ENCODE measurements at places on chromosomes 4 and X.

DNA sequence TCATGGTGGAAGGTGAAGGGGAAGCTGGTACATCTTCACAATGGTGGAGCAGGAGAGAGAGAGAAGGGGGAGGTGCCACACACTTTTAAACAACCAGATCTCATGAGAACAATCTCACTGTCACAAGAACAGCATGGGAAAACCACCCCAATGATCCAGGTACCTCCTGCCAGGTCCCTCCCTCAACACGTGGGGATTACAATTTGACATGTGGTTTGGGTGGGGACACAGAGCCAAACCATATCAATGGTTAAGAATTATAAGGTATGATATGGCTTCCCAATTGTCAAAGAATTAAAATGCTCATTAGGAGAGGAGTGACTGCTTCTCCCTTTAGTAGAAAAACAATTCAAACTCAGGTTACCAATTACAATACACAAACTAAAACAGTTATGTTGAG lies 143.3 kb downstream of the PDLIM5 start:
- no peak for DNase-seq

- DNase-seq, result no peak
These were observed 150.1 kb downstream of the NAA11 start for GRCh38 chr4:79175716-79176115.

DNA sequence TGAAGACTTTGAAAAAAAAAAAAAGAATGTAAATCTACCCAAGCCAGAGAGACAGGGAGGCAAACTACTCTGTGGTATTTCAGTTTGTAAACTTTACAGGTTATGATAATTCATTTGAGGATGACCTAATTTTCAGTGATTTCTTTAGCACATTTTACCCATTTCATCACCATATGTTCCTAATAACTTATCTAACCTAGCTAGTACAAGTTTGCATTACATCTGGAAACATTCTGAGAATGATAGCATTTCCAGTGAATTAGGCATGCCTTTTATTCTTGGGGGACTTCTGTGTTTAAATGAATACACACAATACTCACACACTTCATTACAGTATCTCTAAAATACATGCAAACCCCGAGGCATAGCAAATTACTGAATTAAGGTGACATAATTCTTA lies 1055.5 kb downstream of the PCDH18 start:
- DNase-seq, result no peak

DNA sequence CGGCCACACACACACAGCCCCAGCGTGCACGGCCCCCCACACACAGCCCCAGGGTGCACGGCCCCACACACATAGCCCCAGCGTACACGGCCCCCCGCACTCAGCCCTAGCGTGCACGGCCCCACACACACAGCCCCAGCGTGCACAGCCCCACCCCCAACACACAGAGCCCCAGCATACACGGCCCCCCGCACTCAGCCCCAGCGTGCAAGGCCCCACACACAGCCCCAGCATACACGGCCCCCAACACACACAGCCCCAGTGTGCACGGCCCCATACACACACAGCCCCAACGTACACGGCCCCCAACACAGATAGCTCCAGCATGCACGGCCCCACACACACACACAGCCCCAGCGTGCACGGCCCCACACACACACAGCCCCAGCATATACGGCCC lies 17.6 kb downstream of the GAK start:
- no peak for DNase-seq

DNA sequence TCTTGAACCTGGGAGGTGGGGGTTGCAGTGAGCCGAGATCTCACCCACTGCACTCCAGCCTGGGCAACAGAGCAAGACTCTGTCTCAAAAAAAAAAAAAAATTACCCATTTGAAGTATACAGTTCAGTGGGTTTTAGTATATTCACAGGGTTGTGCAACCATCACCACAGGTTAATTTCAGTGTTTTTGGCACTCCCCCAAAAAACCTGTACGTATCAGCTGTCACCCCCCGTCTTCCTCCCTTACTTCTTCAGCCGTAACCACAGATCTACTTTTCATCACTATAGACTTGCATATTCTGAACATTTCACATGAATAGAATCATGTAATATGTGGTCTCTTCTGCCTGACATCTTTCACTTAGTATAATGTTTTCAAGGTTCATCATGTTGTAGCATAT lies 11.7 kb upstream of the PTTG2 start:
- no peak for DNase-seq

GRCh38 chr4:8359193-8359592 lies 81.3 kb downstream of the ACOX3 start:
- no peak for DNase-seq

- DNase-seq, result no peak
These were observed 50.7 kb downstream of the PLAC1 start for GRCh38 chrX:134607523-134607922.

GRCh38 chr4:89661173-89661899 lies 175.6 kb downstream of the SNCA start:
- no peak for DNase-seq

DNA sequence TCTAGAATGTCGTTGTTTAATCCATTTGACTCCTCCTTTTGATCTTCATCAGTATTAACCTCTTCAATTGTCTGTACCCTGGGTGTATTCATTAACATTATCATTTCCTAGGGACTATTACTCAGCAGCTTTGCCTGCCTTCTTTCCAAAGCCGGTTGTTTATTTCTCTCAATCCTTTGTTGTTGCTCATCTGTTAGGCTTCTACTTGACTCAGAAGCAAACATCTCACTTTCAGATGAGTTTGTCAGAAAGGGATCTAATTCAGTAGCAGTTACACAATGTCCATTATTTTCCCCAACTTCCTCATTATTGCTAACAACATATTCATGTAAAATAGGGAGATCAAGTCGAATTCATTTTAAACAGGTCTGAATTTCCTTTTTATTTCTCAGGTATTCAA lies 22.1 kb upstream of the HSD17B10 start:
- DNase-seq, result no peak

DNA sequence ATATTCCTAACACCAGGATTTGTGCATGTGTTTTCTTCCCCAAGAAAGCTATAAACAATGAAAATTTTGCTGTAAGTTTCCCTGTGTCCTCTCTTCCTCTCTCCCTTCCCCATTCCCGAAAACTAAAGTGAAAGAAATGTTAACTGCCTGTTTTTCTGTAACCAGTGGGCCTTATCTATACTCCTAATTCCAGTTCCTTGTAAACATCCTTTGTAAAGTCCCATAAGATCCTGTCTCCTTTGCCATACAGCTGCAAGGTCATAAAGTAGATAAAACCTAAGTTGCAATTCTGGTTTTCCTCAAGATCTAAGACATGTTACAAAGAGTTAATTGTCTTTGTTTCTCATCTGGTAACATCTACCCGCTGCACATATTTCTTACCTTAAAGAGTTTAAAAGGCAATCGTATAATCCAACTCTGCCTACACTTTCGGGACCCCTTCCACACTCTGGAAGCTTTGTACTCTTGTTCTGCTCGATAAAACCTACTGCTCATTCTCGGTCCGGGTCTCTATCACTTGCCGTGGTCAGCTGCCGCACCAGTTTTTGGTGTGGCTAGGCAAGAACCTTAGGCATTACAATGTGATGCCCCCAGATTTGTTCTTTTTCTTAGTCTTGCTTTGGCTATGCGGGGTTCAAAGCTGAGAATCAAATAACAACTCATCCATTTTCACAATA lies 20.5 kb downstream of the UGT2B7 start:
- no peak for DNase-seq

- DNase-seq, result no peak
These were observed 736.7 kb upstream of the INTU start for GRCh38 chr4:126895988-126896570.

DNA sequence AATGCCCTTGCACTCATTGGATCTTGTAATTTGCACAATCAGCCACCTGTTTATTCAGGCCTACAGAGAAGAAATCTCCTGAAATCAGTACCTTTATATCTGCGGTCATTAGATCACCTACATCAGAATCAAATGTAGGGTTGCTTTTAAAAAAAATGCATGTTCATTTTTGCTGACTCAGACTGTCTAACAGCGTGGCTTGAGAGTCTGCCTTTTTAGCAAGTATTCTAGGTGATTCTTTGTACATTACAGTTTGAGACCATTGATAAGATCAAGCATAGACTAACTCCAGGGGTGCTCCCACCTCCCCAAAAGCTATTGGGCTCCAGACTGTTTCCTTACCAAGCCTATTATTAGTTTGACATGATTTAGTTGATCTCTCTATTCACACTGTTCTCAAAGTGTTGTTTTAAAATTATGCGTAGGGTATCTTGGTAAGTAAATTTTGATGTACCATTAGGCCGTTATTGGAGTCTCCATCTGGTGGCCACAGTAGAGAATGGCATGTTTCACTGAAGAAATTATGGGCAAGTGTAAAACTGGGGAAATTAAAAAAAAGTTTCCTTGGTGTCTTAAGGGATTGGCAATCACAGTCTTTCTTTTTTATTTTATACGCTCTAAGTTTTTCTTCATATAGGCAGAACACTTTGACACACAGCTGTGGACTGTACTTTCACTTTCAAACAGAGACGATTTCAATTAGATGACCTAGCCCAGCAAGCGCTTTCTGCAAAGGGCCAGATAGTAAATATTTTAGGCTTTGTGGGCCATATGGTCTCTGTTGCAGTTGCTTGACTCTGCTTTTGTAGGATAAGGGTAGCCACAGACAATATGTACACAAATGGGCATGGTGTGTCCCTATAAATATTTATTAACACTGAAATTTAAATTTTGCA lies 33.7 kb upstream of the MSL3 start:
- no peak for DNase-seq

- no peak for DNase-seq
These were observed 33.3 kb upstream of the PROM1 start for GRCh38 chr4:16117164-16117563.

GRCh38 chr4:72827968-72828367 lies 241.5 kb downstream of the COX18 start:
- no peak for DNase-seq

DNA sequence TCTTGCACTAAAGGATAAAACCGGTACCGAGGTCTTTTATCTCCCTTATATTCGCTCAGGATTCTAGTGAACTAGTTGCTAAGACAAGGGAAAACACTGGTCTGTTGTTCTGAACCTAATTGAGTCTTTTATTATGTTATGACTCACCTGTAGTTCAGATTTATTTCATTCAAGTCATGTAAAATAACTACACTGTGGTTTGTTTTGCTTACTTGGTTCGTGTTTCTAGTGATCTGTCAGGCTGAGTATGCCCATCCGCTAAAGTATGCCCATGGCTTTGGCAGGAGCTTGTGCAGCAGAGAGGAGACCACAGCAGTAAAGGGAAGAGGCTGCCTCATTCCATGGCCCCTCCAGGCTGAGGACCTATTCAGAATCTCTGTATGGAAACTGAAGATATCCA lies 126.1 kb downstream of the AFF1 start:
- DNase-seq, result no peak

DNA sequence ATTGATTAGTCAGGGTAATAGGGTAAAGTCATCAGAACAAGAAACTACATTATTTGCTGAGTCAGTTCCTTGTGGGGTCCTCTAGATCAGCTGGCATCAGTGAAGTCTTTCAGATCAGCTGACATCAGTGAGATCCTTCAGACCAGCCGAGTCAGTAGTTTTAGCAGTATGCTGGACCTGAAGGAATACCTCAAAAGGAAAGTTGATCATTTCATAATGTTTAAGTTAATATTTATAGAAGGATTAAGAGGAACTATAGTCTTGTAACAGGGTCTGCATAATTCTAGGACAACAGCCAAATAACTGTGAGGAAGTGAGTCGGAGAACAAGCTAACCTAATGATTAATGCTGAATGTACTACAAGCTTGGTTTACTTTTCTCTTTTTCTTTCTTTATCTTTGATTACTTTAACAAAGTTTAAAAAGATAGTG lies 958 bp upstream of the UGT2B7 start:
- no peak for DNase-seq

- no peak for DNase-seq
These were observed 29.9 kb downstream of the C4orf51 start for GRCh38 chr4:145709843-145710242.

- DNase-seq, result no peak
These were observed 340.2 kb upstream of the DKK2 start for GRCh38 chr4:107376293-107376692.

DNA sequence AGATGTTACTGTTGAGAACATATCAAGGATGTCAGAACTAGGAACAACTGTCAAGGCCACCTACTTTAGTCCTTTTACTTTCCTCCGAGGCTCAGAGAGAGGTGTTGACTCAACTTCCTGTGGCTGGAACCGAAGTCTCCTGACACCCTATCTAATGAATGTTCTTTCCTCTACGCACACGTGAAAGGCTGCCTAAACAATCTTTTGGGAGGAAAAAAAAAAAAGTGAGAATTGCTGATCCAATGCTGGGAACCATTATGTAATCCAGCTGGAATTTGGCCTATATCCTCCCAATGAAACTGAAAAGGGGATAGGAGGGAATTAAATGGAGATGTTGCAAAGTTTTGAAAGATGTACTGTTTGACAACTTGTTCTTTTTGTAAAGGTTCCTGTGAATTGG lies 8.3 kb upstream of the MAP7D3 start:
- no peak for DNase-seq

- no peak for DNase-seq
These were observed 18.5 kb upstream of the DCAF4L1 start for GRCh38 chr4:41963105-41963504.

GRCh38 chr4:168928346-168928745 lies 81.7 kb downstream of the CBR4 start:
- DNase-seq, result no peak

GRCh38 chr4:98539299-98539698 lies 119.1 kb downstream of the TSPAN5 start:
- no peak for DNase-seq

GRCh38 chr4:101222156-101222845 lies 125.0 kb downstream of the PPP3CA start:
- no peak for DNase-seq

- DNase-seq, result no peak
These were observed 60.8 kb downstream of the NYX start for GRCh38 chrX:41507919-41508318.

DNA sequence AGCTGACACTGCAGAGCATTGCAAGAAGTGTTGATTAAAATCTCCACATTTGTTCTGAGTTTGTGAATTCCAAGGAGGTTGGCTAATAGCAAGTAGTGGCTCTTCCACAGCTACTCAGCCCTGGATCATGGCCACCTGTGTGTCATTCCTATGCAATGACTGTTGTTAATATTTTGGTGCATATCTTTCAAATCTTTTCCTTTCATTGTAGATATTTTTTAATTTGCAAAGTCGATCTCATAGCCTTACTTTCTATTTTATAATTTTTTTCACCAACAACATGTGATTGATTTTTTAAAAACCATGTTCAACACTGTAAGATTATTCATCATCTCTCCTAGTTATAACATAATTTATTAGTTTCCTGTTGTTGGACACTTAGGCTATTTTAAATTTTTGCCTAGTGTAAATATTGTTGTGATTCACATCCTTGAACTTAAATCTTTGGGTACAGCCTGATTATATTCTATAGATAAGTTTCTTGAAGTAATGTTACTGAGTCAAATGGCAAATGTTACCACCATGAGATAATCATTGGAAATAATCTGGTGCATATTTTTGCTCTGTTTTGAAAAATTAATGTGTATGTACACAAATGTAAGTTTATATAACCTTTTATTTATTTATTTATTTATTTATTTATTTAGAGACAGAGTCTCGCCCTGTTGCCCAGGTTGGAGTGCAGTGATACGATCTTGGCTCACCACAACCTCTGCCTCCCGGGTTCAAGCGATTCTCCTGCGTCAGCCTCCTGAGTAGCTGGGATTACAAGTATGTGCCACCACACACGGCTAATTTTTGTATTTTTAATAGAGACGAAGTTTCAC lies 17.1 kb upstream of the ARHGAP10 start:
- no peak for DNase-seq

GRCh38 chrX:44072631-44073030 lies 99.4 kb upstream of the NDP start:
- no peak for DNase-seq

GRCh38 chr4:168199260-168199957 lies 107.1 kb downstream of the ANXA10 start:
- no peak for DNase-seq

GRCh38 chr4:14888790-14889572 lies 113.3 kb upstream of the CPEB2 start:
- DNase-seq, result no peak
